ENCODE measurements at places on chromosomes 12 and 14. TPM values are rescaled to one million over a fixed set of nuclear protein-coding genes. Genes with fewer than 3 reads are reported as not detected.

Gene VWF
- total RNA-seq: 1.4 TPM

Gene LRRK2
- 22.1 TPM for total RNA-seq

Gene SPX
- total RNA-seq: 0.54 TPM

Gene TOMM20L
- total RNA-seq: not detected

Gene GPR162
- 2.6 TPM for total RNA-seq

Gene GALNT16
- total RNA-seq: 1.6 TPM

Gene HRK
- not detected for total RNA-seq
